ENCODE measurements at places on chromosomes 3 and 15.

GRCh38 chr3:126413693-126414080 is 19.0 kb downstream of the CFAP100 start:
- no peak for DNase-seq

DNA sequence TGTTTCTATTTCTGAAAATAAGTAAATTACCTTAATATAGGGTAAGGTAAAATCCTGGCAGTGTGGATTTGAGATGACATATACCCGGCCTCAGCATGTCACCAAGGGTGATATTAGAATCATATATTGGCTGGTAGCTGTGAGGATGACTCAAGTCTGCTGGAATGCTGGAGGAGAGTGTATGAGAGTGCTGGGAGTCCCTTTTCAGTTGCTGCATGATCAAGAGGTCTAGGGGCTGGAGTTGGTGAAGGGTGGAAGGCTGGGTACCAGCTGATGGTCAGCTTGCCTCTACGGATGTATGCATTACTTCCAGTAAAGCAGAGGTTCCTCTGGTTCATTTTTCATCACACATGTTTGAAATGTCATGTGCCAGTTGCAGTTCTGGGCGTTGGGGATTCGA is 40.6 kb downstream of the SLC25A26 start:
- no peak for DNase-seq

DNA sequence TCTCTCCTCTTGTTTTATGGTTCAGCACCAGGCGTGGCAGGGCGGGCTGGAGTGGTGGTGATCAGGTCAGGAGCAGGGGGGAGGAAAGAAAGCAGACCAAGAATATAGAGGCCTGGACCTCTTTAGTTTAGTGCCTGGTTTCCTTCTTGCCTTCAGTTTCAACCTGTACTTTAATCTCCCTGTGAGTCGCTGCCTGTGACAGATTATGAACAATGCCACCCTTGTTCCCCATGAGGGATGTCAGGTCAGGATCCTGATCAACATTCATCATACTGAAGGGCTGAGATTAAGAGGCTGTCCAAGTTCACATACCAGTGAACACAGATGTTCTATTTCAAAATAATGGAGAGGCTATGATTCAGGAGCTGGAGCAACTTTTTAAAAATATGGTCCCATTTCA is 11.4 kb downstream of the ENTPD3 start:
- DNase-seq, result no peak

- no peak for DNase-seq
These were observed 3.1 kb downstream of the SLC35A5 start for GRCh38 chr3:112564940-112565305.

- DNase-seq, result no peak
These were observed 253.0 kb downstream of the RAP2B start for GRCh38 chr3:153414982-153415381.

- DNase-seq, result no peak
These were observed 512.1 kb downstream of the ROBO1 start for GRCh38 chr3:79255702-79256101.

- DNase-seq, result peak; percentile 71
These were observed at the start of gene GXYLT2 for GRCh38 chr3:72887705-72888545. GXYLT2 (plus strand) TSS chr3:72888046; CDS start chr3:72888234, 188 bp downstream.

- DNase-seq, result no peak
These were observed 30.3 kb downstream of the SUCLG2 start for GRCh38 chr3:67624078-67624477.

DNA sequence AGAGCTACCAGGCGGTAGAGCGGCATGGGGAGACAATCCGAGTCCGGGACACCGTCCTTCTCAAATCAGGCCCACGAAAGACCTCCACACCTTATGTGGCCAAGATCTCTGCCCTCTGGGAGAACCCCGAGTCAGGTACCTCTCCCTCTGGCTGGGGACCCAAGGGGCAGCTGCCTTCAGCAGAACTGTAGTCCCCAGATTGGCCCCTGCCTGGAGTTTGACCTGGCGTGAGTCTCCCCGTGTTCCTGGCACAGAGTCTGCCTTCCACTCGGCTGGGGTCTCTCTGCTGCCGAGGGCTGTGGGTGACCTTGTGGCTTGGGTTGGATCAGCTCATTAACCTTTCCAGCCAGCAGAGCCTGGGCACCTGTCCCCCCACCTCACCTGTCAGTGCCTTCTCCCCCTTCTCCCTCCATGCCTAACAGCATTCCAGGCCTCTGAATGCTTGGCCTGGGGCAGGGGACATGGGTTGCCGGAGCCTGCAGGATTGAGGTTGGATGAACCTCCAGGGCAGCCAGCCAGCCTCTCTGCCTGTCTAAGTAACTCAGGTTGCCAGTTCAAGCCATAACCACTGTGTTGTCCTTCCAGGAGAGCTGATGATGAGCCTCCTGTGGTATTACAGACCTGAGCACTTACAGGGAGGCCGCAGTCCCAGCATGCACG is 6.8 kb upstream of the CHST14 start:
- DNase-seq, result no peak

DNA sequence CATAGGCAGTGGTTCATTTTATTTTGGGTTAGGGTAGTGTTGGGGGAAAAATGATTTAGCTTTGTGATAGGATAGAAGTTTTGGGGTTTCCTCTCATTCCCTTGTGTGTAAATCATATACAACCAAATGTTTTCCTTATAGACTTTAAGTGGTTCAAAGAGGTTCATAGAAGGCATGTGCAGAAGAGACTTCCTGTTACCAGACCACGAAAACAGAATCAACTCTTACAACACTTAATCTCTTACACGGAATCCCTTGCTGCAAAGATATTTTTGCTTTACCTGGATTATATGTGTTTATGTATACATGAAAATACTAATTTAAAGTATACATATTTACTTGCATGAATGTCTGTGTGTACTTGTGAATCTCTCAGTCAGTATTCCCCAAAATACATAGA is 2.9 kb downstream of the TMOD2 start:
- DNase-seq, result no peak

- DNase-seq, result no peak
These were observed 71.4 kb upstream of the BHLHE40 start for GRCh38 chr3:4907643-4908432.

DNA sequence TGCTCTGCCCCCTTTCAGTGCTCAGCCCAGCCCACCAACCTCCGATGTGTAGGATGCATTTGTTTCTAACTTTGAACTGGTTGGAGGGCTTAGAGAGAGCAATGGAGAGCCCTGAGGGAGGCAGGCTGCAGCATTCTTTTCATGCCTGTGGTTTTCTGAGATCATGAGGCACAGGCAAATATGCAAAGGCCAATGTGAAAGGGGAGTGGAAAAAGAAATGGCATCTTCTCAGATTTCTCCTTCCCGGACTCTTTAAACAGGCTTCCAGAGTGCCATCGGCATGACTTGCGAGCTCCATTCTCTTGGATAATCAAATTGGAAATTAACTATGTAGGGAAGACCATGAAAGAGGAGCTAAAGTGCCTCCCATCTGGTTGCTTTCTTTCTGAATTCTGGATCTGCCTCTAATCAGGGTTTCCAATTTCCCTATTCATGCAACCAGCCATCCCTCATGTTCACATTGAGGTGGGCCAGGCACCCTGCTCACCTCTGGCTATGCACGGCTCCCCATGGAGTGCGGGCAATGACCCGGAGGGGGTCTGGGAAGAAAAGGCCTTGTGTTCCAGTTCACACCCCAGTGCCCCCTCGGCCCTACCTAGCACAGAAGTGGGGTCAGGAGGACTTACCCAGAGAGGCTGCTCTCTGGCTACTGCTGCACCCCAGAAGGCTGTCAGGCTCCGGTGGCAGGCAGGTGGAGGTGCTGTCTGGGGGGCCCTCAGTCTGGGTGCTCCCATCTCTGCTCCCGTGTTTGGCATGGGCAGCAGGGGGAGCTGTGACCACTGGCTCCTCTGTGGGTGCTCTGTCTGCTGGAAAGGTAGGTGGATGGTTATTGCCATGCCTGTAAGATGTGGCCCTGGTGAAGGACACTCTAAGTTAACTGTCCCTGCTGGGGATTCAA is 16.1 kb downstream of the AMOTL2 start:
- no peak for DNase-seq

DNA sequence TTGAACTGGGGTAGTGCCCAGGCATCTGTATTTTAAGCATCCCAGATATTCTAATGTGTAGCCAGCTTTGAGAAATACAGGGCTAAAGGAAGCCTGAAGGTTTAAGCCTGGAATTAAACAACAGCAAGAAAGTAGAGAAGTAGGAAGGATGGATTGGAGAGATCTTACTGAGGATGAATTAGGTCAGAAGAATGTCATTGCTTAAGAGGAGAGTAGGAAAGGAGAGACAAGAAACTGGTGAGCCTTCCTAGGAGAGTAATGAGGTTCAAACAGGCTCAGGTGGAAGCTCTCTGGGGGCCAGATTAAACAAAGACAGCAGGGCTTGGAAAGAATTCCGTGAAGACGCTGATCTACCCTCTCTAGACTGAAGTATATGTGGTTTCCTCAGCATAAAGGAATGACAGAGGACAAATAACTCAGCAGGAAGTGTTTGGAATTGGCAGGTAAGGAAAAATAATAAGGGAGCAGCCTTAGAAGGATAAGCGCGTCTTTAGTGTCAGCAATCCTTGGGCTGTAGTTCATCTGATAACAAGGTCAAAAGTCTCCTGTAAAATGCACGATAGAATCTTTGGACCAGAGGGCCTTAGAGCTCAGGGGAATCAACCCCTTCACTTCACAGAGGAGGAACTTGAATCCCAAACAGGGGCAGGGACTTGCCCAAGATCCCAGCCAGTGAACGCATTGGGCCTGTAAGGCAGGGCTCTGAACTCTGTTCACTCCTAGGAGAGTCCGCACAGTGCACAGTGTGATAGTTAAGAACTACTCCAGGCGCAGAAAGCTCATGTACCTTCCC is 90.9 kb downstream of the TP63 start:
- no peak for DNase-seq

- peak; percentile 76 for DNase-seq
These were observed 130.2 kb downstream of the CHSY1 start for GRCh38 chr15:101121511-101122090.

- DNase-seq, result peak; percentile 37
These were observed 6.1 kb upstream of the RPP14 start for GRCh38 chr3:58299839-58300516.

DNA sequence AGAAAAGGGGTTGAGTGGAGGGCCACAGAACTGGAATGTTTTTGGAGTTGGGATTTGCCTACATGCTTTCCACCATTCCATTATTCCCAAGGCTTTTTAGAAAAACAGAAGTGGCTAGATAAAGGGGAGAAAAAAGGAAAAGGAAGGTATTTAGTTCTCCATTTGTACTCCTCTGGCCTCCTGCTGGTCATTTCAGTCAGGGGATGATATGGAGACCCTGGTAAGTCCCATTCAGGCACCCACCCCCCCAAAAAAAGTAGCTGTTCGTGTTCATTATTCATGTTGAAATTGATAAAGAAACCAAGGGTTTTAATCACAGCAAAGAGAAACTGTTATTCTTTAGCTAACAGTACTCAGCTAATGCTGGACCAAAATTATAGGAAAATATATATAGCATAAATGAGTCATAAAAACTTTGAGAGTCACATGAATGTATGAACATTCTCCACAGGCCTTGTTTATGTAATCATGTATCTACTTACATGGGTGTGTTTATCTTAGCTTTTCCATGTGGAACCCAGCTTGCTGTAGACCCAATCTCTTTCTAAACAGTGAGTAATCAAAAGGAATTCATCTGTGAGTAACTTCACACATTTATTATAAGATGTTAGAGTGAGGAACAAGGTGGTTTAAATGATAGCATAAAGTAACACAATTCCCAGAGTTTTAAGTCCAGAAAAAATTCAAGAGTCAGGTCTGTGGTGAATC is 167.2 kb downstream of the KCNMB2 start:
- DNase-seq, result no peak

- DNase-seq, result no peak
These were observed 42.0 kb downstream of the SEMA5B start for GRCh38 chr3:122985539-122985938.

- no peak for DNase-seq
These were observed 91.8 kb downstream of the MRPL46 start for GRCh38 chr15:88375234-88375927.

GRCh38 chr3:12831301-12831866 is 10.0 kb downstream of the RPL32 start:
- no peak for DNase-seq

- no peak for DNase-seq
These were observed 9.2 kb downstream of the SHC4 start for GRCh38 chr15:48954538-48954937.

GRCh38 chr3:66451766-66452165 is 49.1 kb downstream of the LRIG1 start:
- DNase-seq, result no peak

DNA sequence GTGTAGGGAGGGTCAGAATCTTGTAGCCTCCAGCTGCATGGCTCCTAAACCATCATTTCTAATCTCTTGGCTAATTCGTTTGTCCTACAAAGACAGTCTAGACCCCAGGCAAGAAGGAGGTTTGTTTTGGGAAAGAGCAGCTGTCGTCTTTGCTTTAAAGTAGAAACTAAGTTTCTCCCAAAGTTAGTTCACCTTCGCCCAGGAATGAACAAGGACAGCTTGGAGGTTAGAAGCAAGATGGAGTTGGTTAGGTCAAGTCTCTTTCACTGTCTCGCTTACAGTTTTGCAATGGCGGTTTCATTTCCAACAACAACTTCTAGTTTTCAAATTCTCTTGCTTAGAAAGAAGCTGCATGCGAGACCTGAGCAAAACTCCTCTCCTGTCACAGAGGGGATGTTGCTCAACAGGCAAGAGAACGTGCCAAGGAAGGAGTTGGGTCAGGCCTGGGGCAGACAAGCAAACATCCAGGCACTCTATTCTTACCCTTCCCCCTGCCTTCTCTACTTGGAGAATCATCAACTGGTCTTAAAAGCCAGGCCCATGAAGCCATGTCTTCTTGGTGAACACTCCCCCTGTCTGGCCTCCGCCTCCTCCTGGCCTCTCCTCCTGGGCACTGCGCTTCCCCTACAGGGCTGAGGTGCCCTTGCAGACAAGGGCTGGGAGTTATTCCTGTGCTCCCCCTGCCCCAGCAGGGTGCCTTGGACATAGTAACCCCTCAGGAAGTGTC is 57.6 kb downstream of the TMEM44 start:
- DNase-seq, result no peak

- no peak for DNase-seq
These were observed 596.2 kb upstream of the UBE2E2 start for GRCh38 chr3:22606938-22607337.

DNA sequence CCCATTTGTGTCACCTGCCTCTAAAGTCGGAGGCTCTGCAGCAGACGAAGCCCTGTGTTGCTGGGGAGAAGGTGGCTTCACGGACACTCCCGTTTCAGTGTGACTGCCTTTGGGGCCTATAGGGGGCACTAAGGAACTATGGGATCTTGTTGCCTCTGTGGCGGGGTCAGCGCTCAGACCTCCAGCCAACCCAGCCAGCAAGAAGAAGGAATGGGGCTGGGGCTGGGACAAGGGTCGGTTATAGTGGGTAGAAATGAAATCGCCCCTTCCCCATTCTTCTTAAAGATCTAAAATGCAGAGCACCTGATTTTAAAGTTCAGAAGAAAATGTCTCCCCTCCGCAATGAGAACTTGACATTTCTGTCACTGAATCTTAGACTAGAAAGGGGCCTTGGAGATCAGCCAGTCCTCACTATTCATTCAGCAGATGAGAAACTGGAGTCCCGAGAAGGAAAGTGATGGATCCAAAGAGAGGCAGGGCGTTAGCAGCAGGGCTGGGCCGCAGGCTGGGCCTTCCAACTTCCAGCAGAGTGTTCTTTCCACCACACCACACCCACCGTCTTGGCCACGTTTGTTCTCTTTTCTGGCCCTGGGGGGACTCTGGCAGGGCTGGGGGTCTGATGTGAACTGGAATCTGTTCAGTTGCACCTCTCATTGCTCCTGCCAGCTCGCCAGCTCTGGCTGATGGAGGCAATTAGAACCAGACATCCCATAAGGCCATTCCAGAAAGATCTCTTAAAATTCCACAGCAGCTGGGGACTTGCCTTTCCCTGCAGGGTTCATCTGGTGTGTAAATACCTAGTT is 195.4 kb downstream of the OPA1 start:
- DNase-seq, result no peak
